ENCODE measurements at places on chromosomes 4 and X. TPM values are rescaled to one million over a fixed set of nuclear protein-coding genes. Genes with fewer than 3 reads are reported as not detected.

Gene LDB2
- 79.3 TPM for total RNA-seq

Gene SPP1
- total RNA-seq, result 589 TPM

Gene HPGDS
- total RNA-seq, result 6.9 TPM

Gene DMD
- total RNA-seq, result 112 TPM

Gene TXLNG
- 11.7 TPM for total RNA-seq

Gene LCORL
- total RNA-seq, result 32.5 TPM

Gene RHOXF1
- total RNA-seq, result not detected

Gene ANXA3
- total RNA-seq, result 41.3 TPM

Gene IQCM
- not detected for total RNA-seq

Gene FGA
- total RNA-seq, result 1.7 TPM

Gene SATL1
- 1.2 TPM for total RNA-seq

Gene SERTM2
- 5.1 TPM for total RNA-seq

Gene ODAM
- total RNA-seq, result not detected

Gene CLDN2
- 5.6 TPM for total RNA-seq

Gene PLP1
- total RNA-seq, result 928 TPM

Gene NPY2R
- 3.3 TPM for total RNA-seq

Gene WDR17
- 42.5 TPM for total RNA-seq

Gene RNF175
- total RNA-seq, result 7.8 TPM

Gene CENPI
- 8.7 TPM for total RNA-seq

Gene RTL9
- 0.99 TPM for total RNA-seq

Gene NUDT10
- total RNA-seq, result 13.4 TPM

Gene MAGEC2
- total RNA-seq, result not detected

Gene MAOB
- total RNA-seq, result 5.6 TPM

Gene TRIML2
- not detected for total RNA-seq

Gene KIT
- total RNA-seq, result 38.6 TPM

Gene CTAG1B
- not detected for total RNA-seq

Gene FAM53A
- total RNA-seq, result 1.1 TPM

Gene HERC5
- 6.8 TPM for total RNA-seq

Gene SSX1
- total RNA-seq, result not detected

Gene PAGE2
- not detected for total RNA-seq

Gene MSANTD1
- total RNA-seq, result 1.4 TPM

Gene TECRL
- total RNA-seq, result not detected

Gene STS
- 9.4 TPM for total RNA-seq

Gene PCYT1B
- total RNA-seq, result 13.0 TPM

Gene PCDH11X
- 24.5 TPM for total RNA-seq

Gene CXCR3
- not detected for total RNA-seq

Gene ETDA
- total RNA-seq, result not detected

Gene PSAPL1
- total RNA-seq, result not detected

Gene LRBA
- total RNA-seq, result 56.4 TPM

Gene ARHGAP36
- total RNA-seq, result 56.6 TPM

Gene NDST3
- total RNA-seq, result 6.6 TPM

Gene ARX
- total RNA-seq, result 0.61 TPM

Gene VCX3A
- 0.33 TPM for total RNA-seq

Gene PABPC5
- 9.1 TPM for total RNA-seq

Gene FTHL17
- total RNA-seq, result not detected

Gene MYL5
- 27.3 TPM for total RNA-seq

Gene YIPF7
- 0.88 TPM for total RNA-seq

Gene SH3D19
- total RNA-seq, result 40.6 TPM

Gene FGF13
- 32.0 TPM for total RNA-seq

Gene NKAP
- total RNA-seq, result 8.9 TPM

Gene ATP11C
- 50.4 TPM for total RNA-seq

Gene BBS12
- 9.8 TPM for total RNA-seq
